K562 (cell line): ENCODE measurements at places on chromosomes 6 and 20. TPM values are rescaled to one million over a fixed set of nuclear protein-coding genes. Genes with fewer than 3 reads are reported as not detected.

Gene RIPK1
- total RNA-seq: 17.2 and 19.4 TPM in 2 replicates

Gene SLC26A8
- not detected in 2 replicates for total RNA-seq

Gene TMEM170B
- 0.07 and 0.13 TPM in 2 replicates for total RNA-seq

Gene MMP24OS
- 38.6 and 41.5 TPM in 2 replicates for total RNA-seq

Gene CCDC170
- not detected in 2 replicates for total RNA-seq

Gene DEFB132
- not detected in 2 replicates for total RNA-seq

Gene EGFL8
- 21.7 and 26.0 TPM in 2 replicates for total RNA-seq

Gene XKR7
- 0.02 TPM in 1 of 2 replicates, not detected in the other for total RNA-seq

Gene CPNE5
- 0.47 and 0.49 TPM in 2 replicates for total RNA-seq

Gene PTCRA
- total RNA-seq: not detected in 2 replicates

Gene CST1
- total RNA-seq: not detected in 2 replicates

Gene MEP1A
- total RNA-seq: not detected in 2 replicates

Gene DXO
- total RNA-seq: 27.6 and 28.5 TPM in 2 replicates

Gene HTR1E
- total RNA-seq: not detected in 2 replicates

Gene CPXM1
- total RNA-seq: 0.47 and 0.49 TPM in 2 replicates

Gene MAS1
- total RNA-seq: not detected in 2 replicates

Gene SH3BGRL2
- total RNA-seq: 9.9 and 10.8 TPM in 2 replicates

Gene FAM162B
- not detected in 2 replicates for total RNA-seq

Gene CCM2L
- not detected in 2 replicates for total RNA-seq

Gene TPX2
- 144 and 171 TPM in 2 replicates for total RNA-seq

Gene BPI
- not detected in 2 replicates for total RNA-seq

Gene PLN
- total RNA-seq: 0.09 TPM in 1 of 2 replicates, not detected in the other

Gene NINL
- total RNA-seq: 0.04 and 0.11 TPM in 2 replicates

Gene OPN5
- not detected in 2 replicates for total RNA-seq

Gene RBPJL
- not detected in 2 replicates for total RNA-seq

Gene CAPN11
- total RNA-seq: 0.07 and 0.18 TPM in 2 replicates

Gene LIN28B
- 50.5 and 52.7 TPM in 2 replicates for total RNA-seq

Gene CDH26
- 0.22 TPM in 1 of 2 replicates, not detected in the other for total RNA-seq

Gene CRISP3
- 0.29 and 0.31 TPM in 2 replicates for total RNA-seq

Gene LGSN
- total RNA-seq: not detected in 2 replicates

Gene KHDC3L
- not detected in 2 replicates for total RNA-seq

Gene RTEL1
- total RNA-seq: 53.1 and 61.0 TPM in 2 replicates

Gene SLC4A11
- total RNA-seq: 1.1 and 2.0 TPM in 2 replicates

Gene OLIG3
- total RNA-seq: not detected in 2 replicates

Gene FOXC1
- total RNA-seq: 0.07 TPM in 1 of 2 replicates, not detected in the other

Gene ESR1
- 0.27 and 0.31 TPM in 2 replicates for total RNA-seq

Gene COL10A1
- not detected in 2 replicates for total RNA-seq

Gene CCN6
- 0.47 TPM in 1 of 2 replicates, not detected in the other for total RNA-seq

Gene C6orf58
- total RNA-seq: not detected in 2 replicates

Gene TRERF1
- total RNA-seq: 0.16 and 0.20 TPM in 2 replicates

Gene PRND
- not detected in 2 replicates for total RNA-seq

Gene BMP2
- not detected in 2 replicates for total RNA-seq

Gene SLC22A1
- total RNA-seq: 0.54 and 0.60 TPM in 2 replicates

Gene RHAG
- total RNA-seq: 327 and 345 TPM in 2 replicates

Gene MOG
- total RNA-seq: not detected in 2 replicates

Gene EYS
- total RNA-seq: 0.13 TPM in 2 replicates

Gene SRSF12
- total RNA-seq: not detected in 2 replicates

Gene SGK2
- total RNA-seq: 0.20 and 0.31 TPM in 2 replicates

Gene COL9A3
- total RNA-seq: 1.3 and 1.7 TPM in 2 replicates

Gene EEF1A2
- 29.0 and 29.6 TPM in 2 replicates for total RNA-seq

Gene ME1
- total RNA-seq: 10.0 and 10.4 TPM in 2 replicates

Gene RBM24
- not detected in 2 replicates for total RNA-seq

Gene MUC22
- not detected in 2 replicates for total RNA-seq

Gene FAM184A
- total RNA-seq: 9.5 and 13.6 TPM in 2 replicates

Gene RAD21L1
- 1.3 and 1.7 TPM in 2 replicates for total RNA-seq

Gene OXT
- not detected in 2 replicates for total RNA-seq

Gene SLC17A5
- 3.4 TPM in 2 replicates for total RNA-seq
